ENCODE measurements at places on chromosomes 2 and 18.

GRCh38 chr2:14304326-14304725 is 328.2 kb upstream of the LRATD1 start:
- DNase-seq: no peak

DNA sequence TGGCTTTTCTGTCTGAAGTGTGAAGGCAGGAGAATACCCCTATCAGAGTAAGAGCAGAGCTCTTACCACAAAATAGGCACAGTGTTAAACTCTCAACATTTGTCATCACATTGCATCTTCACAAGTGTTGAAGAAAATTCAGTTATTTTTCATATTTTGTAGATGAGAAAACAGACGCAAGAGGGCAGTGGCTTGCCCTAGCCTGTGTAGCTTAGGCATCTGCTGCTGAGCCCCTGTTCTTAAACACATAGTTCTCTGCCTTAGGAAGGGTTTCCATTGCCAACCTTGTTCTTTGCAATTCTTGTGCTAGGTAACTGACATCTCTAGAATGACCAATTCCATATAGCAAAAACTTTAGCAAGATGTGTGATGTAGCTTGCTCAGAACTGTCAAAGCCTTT is 112.7 kb upstream of the RMDN2 start:
- no peak for DNase-seq

GRCh38 chr2:233519787-233520611 is 46.6 kb downstream of the USP40 start:
- no peak for DNase-seq

DNA sequence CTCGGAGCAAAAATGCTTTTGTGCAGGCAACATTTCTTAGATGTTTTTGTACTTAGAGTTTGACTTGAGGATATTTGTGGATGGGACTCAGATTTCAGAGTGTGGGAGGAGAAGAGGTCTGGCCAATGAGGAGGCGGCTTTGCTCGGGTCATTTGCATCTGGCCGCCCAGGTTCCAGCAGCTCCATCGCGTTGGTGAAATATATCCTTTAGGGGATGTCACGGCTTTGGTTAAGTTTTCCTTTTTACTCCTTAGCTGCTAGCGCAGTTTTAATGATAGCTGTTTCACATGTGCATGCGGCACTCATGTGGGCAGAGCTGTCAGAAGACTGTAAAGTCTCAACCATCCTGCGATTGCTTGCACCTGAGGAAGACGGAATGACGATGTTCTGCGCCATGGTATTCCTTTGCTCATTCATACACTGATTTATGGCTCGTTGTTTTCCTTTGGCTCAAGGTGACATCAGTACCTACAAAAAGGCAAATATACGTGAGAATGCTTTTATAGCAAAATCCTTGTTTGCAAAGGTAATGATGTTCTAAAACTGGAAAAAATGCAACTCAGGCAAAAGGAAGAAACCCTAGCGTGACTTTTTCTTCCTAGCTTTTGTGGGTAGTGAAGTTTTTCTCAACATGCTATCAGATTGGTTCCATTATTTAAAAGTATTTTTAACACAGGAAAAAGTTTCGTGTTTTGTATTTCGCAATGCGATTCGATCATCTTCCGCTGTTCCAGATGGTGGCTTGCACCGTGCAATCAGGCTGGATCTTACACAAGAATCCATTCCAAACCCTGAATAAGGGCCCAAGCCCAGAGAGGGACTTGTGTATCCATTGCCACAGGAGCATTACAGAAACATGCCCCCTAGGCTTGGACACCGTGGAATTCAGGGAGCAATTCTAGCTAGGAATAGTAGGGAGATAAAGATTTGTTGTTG is 70.5 kb upstream of the ZNF516 start:
- DNase-seq: no peak

DNA sequence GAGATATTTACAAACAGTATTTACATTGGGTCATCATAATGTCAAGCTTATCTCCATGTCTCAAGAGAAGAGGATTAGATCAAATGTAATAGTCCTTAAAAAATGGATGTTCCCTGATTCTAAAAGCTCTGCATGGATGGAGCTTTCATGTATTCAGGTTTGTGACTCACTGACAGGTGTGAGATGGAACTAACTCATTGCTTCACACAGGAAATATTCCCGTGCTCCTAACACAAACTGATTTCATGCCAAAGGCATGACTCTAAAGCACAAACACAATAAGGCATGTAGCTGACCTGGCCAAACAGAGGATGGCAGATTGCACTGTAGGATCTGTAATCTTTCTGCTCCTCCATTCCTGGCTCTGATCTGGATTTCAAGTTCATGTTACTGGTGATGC is 110.0 kb downstream of the ALK start:
- no peak for DNase-seq

GRCh38 chr18:10930076-10930475 is 219.3 kb downstream of the PIEZO2 start:
- DNase-seq: no peak

Data from upper lobe of left lung (tissue), 6 donors.